Activated CD8-positive, alpha-beta T cell treated with anti-CD3 and anti-CD28 coated beads, Interleukin-2, amount 10 ng/mL, durations not matched to agents 7 days and 5 days (primary cell): ENCODE measurements at places on chromosomes 16 and 17. TPM values are rescaled to one million over a fixed set of nuclear protein-coding genes. Genes with fewer than 3 reads are reported as not detected.

DNA sequence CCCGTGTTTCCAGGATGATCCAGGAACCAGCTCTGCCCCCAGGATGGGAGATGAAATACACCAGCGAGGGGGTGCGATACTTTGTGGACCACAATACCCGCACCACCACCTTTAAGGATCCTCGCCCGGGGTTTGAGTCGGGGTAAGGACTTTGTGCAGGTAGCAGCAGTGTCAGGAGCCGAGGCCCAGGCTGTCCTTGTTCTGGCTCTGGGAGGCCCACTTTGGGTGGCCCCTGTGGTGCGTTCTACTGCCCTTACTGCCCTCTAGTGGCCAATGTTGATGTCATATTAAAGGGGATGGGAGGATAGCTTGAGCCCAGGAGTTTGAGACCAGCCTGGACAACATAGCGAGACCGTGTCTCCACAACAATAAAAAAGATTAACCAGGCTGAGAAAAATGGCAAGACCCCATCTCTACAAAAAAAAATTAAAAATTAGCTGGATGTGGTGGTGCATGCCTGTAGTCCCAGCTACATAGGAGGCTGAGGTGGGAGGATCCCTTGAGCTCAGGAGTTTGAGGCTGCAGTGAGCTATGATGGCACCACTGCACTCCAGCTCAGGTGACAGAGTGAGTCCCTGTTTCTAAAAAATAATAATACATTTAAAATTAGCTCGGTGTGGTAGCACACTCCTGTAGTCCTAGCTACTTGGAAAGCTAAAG lies 20.9 kb upstream of the CLEC18A start:
- H3K27me3 ChIP-seq: no peaks in the 10 kb centered on the region
- DNase-seq: peak; percentile 69
- no peaks in the 10 kb centered on the region for H3K4me1 ChIP-seq
- no peak overlapping the region for H3K27ac ChIP-seq
- peaks cover 8% of the 10 kb centered on the region for H3K36me3 ChIP-seq
- no peak overlapping the region for H3K4me3 ChIP-seq

DNA sequence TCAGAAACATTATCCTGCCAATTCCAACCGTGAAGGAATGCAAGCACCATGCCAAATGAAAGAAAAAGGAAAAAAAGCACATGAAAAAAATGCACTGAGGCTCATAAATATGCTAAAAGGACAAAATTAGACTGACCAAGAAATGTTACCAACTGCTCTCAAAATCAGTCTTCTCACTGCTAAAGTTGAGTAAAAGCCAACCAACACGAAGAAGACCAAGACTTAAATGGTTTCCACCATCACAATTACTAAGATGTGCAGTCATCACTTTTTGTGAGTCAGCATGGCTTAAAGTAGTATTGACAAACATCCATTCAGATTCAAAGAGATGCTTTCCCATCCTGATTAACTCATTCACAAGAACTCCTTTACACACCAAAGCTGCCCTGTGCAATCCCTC lies 16.4 kb downstream of the CDYL2 start:
- no peak overlapping the region for H3K27ac ChIP-seq
- H3K36me3 ChIP-seq: peaks cover 9% of the 10 kb centered on the region
- H3K4me3 ChIP-seq: no peak overlapping the region

CHD9NB gene
- total RNA-seq: 0.23 TPM

GNAO1 gene
- total RNA-seq: 2.7 TPM

DPEP2 gene
- total RNA-seq: 5.6 TPM

GRCh38 chr16:3158510-3159314 lies 23.9 kb downstream of the ZNF213 start:
- peaks cover 4% of the 10 kb centered on the region for H3K36me3 ChIP-seq
- peak; percentile 97 for DNase-seq
- peaks cover 52% of the 10 kb centered on the region for H3K4me1 ChIP-seq
- H3K27ac ChIP-seq: peak overlapping the region; percentile 89
- peaks cover 18% of the 10 kb centered on the region for H3K27me3 ChIP-seq
